ENCODE measurements at places on chromosomes 4 and X.

DNA sequence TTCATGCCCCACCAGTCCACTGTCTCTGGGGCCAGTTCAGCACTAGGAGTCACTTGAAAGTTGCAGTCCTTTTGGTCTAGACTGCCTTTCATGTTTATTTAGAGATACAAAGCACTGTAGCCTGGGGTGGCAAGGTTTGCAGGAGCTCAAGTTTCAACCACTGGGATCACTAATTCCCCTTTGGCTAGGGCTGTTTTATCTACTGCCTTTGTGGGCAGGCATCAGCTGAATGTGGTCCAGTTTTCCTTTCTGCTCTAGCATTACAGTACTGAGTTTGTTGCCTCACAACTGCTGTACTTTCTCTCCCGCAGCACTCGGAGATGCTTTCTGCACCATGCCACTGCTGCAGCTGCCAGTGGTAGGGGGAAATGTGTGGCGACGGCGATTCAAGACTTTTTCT is 222.3 kb upstream of the HDX start:
- DNase-seq, result no peak

- no peak for DNase-seq
Measured at GRCh38 chr4:179941911-179942310, 2301.3 kb upstream of the TENM3 start.

GRCh38 chrX:39766855-39767254 is 330.9 kb downstream of the BCOR start:
- no peak for DNase-seq

- no peak for DNase-seq
Measured at GRCh38 chr4:89363786-89364185, 56.2 kb upstream of the GPRIN3 start.

DNA sequence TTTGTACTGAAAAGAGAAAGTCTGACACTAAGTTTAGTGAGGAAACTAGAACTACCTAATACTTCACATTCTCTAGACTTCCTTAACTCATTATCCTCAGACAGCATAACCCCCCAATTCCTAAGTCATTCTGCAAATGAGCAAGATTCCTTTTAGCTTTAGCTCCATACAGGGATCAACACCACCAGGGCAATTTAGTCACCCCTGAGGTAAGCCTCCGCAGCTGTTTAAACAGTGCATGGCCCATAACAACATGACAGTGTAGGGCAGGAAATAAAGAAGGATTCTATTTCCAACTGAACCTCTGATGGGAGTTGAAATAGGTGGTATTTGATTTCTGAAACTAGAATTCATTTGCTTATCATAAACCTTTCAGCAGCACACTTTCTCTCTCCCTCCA is 112.8 kb upstream of the DKK2 start:
- no peak for DNase-seq

DNA sequence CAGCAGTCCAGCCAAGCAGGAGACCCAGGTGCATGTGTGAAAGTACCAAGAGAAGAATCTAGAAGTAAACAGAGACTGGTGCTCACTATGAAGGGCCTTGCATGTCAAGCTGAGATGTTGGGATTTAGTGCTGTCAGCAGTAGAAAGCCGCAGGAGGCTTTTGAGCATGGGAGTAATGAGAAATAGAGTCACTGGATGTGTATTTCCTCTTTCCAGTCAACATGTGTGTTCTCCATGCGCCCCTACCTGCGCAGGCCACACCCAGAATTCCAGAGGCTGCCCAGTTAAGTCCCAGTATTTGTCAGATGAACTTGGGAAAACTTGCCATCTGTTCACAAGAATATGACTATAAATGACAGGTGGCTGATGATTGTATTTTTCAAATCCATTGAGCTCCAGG is 4.5 kb upstream of the MAMLD1 start:
- no peak for DNase-seq

GRCh38 chr4:114924311-114924710 is 189.1 kb downstream of the NDST4 start:
- DNase-seq, result no peak

DNA sequence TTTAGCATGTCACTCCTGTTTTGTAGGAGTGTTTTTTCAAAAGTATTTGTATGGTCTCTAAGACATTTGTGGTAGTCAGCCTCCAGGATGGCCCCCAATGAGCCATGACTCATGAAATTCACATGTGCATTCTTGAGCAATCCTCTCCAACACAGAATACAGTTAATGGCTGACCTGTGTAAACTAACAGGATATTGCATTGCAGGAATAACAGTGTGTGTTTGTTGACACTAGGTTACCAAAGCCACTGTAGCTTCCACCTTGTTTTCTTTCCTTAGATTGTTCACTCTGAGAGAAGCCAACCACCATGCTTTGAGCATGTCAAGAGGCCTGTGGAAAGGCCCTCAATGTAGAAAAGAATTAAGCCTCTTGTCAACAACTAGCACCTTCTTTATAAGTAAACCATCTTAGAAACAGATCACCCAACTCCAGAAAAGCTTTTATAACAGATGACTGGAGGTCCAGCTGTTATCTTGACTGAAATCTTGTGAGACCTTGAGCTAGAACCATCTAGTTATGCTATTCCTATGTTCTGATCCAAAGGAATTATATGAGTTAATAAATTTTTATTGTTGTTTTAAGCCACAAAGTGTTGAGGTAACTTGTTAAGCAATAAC is 28.5 kb downstream of the TBCK start:
- DNase-seq, result no peak

GRCh38 chr4:184114431-184114830 is 103.2 kb downstream of the ENPP6 start:
- no peak for DNase-seq

DNA sequence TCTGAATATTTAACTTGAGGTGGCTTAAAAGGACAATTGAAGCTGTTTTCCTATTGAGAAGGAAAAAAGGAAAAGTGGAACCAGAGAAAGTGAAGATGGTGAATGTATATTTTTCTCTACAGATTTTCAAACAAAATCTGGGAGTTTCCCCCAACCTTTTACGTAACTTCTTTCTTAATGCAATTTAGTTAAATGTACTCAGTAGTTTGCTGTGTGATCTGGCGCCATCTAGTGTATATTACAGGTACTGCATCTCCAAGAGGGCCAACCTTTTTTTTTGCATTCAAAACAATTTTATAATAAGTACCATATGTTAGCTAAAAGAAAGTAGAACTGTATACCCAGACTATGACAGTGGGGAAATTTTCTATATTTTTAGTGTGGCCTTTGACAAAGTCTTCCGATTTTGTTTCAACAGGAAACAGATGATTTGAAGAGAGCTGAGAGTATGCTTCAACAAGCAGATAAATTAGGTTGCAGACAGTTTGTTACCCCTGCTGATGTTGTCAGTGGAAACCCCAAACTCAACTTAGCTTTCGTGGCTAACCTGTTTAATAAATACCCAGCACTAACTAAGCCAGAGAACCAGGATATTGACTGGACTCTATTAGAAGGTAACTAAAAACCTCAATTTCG is 82.0 kb downstream of the PLS3 start:
- DNase-seq, result no peak

- DNase-seq, result no peak
Measured at GRCh38 chrX:153769865-153770600, 6.0 kb downstream of the PLXNB3 start.

- no peak for DNase-seq
Measured at GRCh38 chr4:76515975-76516843, 81.2 kb downstream of the SHROOM3 start.

- no peak for DNase-seq
Measured at GRCh38 chrX:9482837-9483236, 18.0 kb downstream of the TBL1X start.

DNA sequence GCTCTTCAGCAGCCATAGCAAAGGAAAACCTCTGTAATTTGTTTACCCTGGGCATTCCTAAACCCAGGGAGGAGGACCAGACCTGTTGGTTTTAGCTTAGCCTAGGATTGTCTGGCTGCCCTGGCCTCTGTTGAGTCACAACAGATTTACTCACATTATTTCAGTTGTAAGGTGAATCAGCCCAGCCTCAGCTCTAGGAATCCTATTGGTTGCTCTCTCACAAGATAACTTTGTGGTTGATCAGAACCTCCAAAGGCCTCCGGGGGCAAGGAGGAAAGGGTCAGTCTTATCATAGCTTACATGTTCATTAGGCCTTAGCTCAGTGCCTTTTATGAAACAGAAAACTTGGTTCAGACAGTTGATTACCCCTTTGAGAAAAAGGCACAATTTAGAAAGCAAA is 41.0 kb downstream of the PDK3 start:
- DNase-seq, result no peak

DNA sequence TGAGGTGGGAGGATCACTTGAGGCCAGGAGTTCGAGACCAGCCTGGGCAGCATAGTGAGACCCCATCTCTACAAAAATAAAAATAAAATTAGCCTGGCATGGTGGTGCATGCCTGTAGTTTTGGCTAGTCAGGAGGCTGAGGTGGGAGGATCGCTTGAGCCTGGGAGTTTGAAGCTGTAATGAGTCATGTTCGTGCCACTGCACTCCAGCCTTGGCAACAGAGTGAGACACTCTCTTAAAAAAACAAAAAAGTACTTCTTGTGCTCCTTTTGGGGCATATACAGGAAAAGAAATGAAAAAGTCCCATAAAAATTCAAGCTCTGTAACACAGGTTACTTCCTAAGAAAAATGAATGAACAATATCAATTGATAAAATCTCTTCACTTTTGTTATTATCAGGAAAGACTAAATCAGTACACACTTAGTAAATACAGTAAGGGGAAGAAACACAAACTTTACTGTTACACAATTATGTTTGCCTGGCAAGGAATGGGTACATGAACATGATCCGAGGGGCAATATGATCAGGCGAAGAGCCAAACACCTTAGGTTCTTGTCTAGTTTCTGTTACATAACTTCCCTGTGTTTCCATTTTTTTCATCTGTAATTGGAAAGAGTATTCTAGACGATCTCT is 46.9 kb downstream of the CCDC158 start:
- DNase-seq, result no peak

DNA sequence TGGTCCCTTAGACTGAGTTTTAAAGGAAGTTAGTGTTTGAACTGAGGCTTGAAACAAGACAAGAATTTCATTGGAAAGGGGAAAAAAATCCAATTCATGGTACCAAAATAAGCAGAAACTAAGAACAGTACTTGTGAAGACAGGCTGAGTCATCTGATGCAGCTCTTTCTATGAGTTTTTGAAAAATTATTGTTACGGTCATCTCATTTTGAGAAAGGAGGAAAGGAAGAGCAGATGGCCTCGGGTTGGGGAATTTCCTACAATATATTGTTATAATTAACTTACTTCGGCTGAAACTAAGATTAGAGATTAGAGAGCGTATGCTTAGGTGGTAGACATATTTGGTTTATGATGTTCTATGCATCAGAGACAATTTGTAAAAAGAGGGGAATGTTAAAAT is 2164.8 kb upstream of the AGA start:
- DNase-seq, result no peak

All from activated naive CD8-positive, alpha-beta T cell treated with anti-CD3 and anti-CD28 coated beads, Interleukin-2, amount 50 U/mL, for 16 hours (primary cell).